ENCODE measurements at places on chromosomes 7 and 10. TPM values are rescaled to one million over a fixed set of nuclear protein-coding genes. Genes with fewer than 3 reads are reported as not detected.

ASB10 gene
- not detected for total RNA-seq

PNLIPRP2 gene
- not detected for total RNA-seq

CASP7 gene
- 6.1 TPM for total RNA-seq

FZD1 gene
- 0.30 TPM for total RNA-seq

SRPK2 gene
- total RNA-seq: 43.3 TPM

OR2F2 gene
- total RNA-seq: not detected

POLR2J2 gene
- total RNA-seq: 4.8 TPM

FBXL13 gene
- 0.54 TPM for total RNA-seq

TMEM273 gene
- 0.48 TPM for total RNA-seq

GRM3 gene
- total RNA-seq: not detected

CPA1 gene
- total RNA-seq: not detected

TLX1 gene
- total RNA-seq: not detected

NEUROD6 gene
- total RNA-seq: not detected

DGKI gene
- total RNA-seq: 2.0 TPM

ANKRD30A gene
- not detected for total RNA-seq

FXYD4 gene
- not detected for total RNA-seq

DNA sequence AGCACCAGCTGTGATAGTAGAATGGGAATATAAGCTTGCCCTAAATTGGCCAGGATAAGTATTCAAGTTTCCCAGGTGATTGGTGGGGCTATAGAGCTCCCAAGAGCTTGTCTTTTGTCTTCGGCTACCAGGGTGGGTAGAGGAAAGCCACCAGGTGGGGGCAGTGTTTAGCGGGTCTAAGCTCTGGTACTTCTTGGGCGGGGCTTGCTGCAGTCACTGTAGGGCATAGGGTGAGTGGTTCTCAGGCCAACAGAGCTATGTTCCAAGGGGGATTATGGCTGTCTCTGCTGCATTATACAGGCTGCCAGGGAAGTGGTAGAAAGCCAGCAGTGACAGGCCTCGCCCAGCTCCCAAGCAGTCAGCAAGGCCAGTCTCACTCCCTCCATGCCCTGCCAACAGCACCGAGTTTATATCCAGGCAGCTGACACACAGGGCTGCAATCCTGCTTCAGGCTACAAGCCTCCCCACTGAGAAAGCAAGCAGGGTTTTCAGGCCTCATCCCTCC lies 110.7 kb downstream of the ZNF467 start:
- DNase-seq: peak; percentile 83

DNA sequence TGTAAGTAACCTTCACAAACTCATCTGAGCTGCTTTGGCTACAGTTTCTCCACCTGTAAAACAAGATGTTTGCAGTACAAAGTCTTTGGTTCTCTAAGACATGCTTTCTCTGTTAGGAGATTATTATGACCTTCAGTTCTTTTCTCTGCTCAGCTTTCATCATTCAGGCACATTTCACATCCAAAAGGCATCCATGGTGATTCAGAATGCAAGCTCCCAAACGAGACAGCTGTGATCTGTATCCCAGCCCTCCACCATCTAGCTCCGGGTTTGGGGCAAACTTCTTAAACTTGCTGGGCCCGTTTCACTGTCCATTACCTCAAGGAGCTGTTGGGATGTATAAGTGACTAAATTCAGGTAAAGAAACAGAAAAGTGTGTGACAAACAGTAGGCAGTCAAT lies 95.8 kb upstream of the COL1A2 start:
- no peak for DNase-seq

DNA sequence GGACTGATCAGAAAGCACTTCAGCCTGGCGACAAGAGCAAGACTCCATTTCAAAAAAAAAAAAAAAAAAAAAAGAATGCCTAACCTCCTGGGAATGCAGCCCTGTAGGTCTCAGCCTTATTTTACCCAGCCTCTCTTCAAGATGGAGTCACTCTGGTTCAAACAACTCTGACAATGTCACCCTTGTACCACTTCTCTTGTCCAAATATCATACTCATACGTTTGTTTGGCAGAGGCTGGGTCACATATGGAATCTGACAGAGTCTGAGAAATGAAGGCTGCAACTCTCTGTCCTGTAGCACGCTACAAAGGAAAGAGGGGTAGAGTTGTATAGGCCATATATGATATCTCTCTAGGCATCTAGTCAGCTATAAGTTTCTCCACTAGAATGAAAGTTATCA lies 58.6 kb upstream of the GSAP start:
- no peak for DNase-seq

GRCh38 chr10:25575343-25575742 lies 358.7 kb upstream of the MYO3A start:
- no peak for DNase-seq

DNA sequence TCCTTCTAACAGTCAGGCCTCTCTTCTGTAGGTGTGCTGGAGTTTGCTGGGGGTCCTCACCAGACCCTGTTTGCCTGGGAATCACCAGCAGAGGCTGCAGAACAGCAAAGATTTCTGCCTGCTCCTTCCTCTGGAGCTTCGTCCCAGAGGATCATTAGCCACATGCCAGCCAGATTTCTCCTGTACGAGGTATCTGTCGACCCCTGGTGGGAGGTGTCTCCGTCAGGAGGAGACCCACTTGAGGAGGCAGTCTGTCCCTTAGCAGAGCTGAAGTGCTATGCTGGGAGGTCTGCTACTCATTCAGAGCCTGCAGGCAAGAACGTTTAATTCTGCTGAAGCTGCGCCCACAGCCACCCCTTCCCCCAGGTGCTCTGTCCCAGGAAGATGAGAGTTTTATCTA lies 611.1 kb upstream of the COBL start:
- DNase-seq: no peak

GRCh38 chr7:37113661-37114355 lies 334.9 kb downstream of the ELMO1 start:
- no peak for DNase-seq

DNA sequence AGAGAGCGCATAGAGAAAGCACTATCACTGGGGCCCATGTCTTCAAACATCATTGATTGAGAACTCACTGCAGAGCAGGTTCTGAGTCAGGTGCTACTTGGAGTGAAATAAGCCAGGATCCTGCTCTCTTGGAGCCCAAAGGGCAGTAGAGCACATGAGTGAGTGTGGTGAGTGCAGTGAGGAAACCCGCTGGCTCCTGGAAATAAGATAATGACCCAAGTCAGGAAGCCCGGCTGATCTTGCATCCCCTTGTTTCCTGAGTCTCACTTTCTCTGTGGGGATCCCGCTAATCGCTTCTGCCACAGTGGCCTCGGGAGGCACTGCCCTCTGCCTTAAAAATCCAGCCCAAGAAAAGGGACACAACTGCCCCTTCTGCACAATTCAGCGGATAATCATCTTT lies 7.1 kb upstream of the FAM107B start:
- DNase-seq: no peak

GRCh38 chr10:80468806-80469421 lies 14.8 kb downstream of the TSPAN14 start:
- DNase-seq: no peak

DNA sequence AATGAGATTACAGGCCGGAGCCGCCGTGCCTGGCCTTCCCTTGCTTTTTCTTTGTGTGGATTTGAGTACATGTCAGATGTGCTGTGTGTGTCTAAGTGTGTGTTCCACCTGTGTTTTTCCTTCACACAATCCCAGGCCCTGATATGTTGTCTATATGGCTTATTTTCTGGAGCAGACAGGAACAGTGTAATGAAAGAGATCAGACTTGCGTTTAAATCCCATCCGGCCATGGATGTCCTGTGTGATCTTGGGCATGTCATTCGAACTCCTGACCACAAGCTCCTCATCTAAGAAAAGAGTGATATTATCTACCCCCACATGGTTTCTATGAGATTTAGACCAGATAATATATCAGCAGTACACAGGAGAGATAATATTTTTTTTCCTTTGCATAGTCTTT lies 37.2 kb downstream of the APBB1IP start:
- no peak for DNase-seq

DNA sequence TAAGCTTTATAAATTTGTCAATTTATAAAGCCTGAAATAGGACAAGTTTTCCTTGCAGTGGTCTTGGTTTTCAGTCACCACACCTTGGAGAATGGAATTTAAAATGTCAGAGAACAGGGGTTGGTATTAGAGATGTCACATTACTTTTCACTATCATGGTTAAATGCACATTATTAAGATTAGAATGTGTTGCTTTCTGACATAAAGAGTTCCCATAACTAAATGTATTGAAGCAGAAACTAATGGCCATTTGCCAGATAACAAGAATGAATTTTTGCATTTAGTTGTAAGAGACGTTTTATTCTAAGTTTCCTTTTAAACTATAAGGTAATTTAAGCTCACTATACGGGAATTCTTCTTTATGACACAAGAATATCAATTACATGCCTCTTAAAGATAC lies 172.3 kb downstream of the ARL4A start:
- DNase-seq: no peak

DNA sequence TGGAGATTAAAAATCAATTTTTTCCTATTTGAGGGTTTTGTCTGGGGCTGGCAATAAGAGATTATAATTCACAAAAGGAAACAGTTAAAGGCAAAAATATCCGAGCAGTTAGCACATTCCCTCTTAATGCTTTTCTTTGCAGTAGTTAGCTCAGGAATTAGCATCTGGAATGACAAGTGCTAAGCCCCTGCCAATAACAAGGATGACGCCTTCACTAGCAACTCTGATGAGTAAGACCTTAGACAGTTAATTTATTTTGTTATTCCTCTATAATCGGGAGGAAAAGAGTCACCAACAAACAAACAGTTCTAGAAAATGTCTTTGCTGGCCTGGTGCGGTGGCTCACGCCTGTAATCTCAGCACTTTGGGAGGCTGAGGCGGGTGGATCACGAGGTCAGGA lies 151.3 kb downstream of the TRIL start:
- no peak for DNase-seq

DNA sequence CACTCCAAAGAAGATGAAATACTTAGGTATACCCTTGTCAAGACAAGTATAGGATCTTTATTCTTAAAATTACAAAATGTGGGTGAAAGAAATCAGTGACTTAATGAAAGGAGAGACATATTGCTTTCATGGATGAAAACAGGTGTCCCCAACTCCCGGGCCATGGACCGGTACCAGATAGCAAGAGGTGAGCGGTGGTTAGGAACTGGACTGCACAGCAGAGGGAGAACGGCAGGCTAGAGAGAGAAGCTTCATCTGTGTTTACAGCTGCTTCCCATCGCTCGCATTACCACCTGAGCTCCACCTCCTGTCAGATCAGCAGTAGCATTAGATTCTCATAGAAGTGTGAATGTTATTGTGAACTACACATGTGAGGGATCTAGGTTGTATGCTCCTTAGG lies 408.9 kb downstream of the CALN1 start:
- no peak for DNase-seq

- DNase-seq: peak; percentile 68
Measured at GRCh38 chr10:43287056-43288007, 20.5 kb upstream of the RASGEF1A start.

DNA sequence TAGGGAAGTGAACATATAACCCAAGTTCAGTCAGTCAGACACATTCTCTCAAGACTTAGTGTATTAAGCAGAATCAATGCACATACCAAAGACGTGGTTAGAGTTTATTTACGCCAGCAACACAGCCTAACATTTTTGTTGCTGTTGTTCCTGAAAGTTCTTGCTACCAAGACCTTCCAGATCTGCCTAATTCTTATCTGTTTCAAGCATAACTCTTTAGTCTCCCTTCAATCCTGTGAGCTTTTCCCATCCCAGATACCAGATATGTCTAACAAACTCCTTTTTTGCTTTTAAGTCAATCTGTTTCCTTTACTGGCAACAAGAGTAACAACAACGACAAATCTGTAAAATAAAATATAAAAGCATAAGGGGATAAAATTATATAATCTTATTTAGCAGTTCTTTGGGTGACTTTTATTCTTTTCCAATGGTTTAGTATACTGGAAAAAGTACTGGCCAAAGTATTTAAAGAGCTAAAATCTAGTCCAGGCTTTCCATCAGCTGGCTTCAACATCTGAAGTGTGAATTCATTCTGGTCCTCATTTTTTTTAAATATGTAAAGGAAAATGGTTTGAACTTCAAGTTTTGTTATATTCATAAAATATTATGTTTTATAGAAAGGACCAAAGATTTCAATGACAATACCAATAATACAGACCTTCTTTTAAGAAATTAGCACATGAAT lies 193.8 kb downstream of the IMMP2L start:
- DNase-seq: no peak

GRCh38 chr7:27420702-27421101 lies 178.1 kb downstream of the EVX1 start:
- DNase-seq: no peak

DNA sequence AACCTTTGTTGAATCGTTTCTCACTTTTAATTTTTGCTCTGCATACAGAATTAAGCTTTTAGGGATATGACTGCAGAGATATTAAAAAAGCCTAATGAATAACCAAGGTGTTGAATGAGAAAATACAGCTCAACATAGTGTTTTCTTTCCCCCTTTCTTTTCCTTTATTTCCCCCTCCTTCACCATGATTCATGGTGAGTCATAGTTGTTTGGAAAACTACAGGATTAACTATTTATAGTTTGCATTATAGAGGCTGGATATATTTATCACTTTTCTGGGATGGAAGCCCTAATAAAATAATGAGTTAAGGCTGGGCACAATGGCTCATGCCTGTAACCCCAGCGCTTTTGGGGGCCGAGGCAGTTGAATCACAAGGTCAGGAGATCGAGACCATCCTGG lies 115.0 kb downstream of the DNAJB9 start:
- no peak for DNase-seq

DNA sequence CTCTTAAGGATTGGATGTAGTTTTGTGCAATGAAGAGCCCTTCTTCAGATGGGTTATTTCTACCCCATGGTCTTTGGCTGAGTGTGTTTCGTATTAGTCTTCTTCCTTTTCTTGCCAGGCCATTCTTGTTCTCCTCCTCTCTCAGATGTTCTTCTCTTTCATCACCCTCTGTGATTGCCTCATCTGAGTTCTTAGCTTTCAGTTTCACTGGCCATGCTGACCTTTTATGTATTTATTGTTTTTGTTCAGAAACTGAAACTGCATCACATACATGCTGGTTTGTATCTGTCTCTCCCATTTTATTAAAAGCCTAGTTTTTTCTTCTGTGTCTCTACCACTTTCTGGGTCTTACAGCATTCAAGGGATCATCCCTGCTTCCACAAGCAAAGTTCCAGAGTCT lies 21.7 kb upstream of the PCGF5 start:
- DNase-seq: peak; percentile 37

DNA sequence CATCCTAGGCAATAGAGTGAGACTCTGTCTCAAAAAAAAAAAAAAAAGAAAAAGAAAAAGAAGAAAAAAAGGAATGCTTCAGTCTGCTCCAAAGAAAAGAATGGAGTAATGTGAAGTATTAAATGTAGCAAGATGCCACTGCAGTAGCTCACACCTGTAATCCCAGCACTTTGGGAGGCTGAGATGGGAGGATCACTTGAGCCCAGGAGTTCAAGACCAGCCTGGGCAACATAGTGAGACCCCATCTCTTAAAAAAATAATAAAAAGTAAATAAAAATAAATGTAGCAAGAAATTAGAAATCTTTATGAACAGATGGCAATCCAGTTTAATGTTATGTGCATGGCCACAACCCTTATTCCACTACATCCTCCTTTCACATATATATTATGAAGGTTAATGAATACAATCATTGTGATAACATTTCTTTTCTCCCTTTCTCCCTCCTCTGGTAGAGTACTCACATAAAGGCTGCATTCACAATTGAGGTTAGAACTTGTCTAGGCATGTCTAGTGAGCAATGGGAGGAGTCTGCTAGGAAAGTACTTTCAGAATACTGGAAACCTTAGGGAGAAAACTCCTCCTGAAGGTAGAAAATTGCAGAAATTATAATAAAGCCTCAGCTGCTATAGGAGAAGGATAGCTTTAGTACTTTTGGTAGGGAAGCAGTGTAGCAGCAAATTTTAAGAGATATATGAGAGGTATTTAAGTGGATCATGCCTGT lies 20.4 kb downstream of the KLLN start:
- DNase-seq: no peak
